ENCODE measurements at places on chromosomes 4 and X.

DNA sequence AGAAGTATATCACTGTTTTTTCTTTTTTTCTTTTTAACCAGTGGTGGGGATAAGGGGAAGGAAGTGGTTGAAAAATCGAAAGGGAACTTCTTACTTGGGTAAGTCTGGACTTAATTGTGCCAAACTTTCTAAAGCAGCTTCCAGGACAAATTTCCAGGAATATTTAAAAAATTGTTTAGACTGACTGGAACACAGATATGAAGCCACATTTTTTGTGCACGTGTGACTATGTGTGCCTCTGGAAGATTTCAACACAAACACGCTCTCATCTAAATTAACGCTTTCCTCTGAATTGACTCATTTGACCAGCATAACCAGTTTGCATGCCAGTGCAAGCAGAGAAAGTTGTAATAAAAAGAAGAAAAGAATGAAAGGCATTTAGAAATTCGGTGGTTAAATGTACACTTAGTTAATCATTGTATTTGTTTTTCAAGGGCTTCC is 18.8 kb upstream of the YTHDC1 start:
- DNase-seq = no peak

DNA sequence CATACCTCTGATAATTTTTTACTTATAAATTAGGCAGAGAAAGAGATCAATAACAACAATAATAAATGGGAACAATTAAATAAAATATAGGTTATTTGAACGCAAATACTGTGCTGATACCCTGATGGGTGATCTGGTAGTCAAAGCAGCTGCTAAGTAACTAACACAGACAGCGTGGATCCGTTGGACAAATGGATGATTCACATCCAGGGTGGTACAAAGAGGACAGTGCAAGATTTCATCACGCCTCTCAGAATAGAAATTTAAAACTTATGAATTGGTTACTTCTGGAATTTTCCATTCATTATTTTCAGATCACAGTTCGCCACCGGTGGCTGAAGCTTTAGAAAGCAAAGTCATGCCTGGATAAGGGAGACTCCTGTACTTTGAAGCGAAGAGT is 1066.0 kb upstream of the ADGRL3 start:
- DNase-seq = no peak

DNA sequence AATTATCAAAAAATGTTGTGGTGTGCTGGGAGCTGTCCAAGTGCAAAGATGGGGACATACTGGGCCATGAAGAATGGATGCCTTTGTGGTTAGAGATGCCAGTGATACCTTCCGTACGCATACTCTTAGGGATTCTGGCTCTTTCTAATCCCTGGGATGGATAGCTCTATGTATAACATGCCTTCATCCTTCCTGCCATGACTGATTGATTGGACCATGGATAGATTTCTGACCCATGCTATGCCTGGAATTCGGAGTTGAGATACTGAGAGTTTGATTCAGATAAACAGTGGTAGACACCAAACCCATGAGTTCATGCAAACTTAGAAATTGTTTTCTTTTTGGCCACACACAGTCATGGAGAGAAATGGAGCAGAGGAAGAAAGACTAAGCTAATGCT is 147.2 kb upstream of the WDFY3 start:
- no peak for DNase-seq

GRCh38 chr4:1667273-1667672 is 16.8 kb downstream of the FAM53A start:
- DNase-seq = no peak

DNA sequence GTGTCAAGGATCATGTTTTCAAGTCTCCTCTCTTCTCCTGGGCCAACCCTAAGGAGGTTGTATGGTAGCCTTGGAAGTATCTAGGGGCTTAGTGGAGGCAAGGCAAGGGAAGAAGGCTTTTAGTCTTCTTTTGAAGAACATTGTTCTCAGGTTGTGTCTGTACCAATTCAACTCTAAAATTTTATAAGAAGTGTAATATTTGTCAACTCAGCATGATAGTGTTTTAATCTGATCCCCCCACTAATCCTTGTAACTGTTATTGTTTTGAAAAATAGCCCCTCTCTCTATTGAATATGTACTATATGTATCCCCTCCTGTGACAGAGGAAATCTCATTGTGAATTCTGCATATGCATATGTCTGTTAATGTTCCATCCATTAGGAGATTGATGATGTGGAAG is 345.4 kb downstream of the CFAP299 start:
- no peak for DNase-seq

- DNase-seq = no peak
Measured at GRCh38 chrX:49186125-49187027, at the start of gene PRICKLE3. TSS of gene PRICKLE3 (minus strand) at chrX:49186373. CDS start at chrX:49186297, 76 bp downstream.

DNA sequence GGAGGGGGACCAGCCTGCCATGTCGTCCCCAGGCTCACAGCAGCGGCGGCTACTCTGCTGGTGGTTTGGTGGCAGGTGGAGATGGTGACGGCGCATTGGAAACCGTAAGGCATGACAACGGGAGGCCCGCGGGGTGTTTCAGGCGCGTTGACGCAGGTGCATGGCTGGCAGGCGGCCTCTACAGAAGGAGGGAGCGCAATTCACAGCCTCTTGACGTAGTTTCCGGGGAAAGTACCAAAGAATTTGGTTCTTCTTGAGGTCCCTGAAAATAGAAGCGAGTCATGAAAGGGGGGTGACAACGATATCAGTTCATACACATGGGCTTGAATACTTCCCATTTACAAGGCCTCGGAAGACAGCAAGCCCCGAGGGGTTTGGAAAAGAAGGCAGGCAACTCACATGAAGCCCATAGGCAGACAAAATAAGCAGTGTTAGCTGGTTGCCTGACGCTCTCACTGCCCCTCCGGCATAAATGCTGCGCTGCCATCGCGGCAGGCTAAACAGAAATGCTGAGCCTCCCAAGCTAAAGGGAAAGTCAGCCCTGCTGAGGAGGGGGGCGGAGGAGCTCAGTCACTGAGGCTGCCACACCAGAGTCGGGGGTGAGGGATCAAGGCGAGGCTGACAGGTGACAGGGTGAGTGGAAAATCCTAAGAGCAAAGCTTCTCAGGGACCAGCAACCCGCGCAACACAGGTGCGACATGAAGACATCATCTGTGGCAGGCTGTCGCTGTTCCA is 52.3 kb upstream of the PDLIM3 start:
- DNase-seq = no peak

DNA sequence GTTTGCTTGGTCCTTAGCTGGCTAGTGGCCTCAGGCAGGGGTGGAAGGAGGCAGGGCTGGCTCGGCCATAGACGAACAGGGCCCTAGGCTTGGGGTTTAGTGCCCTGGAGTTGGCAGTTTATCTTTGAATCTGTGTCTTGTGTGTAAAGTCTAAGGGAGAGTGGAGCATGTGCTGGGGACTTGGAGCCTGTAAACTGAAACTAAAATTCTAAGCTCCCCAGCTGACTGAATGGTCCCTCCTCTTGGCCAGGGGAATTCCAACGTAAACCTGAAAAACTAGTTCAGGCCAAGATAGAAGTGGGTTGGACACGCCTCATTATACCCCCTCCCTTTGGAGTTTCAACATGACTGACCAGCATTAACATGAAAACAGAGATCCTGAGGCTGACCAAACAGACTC is 46.1 kb upstream of the GPR78 start:
- DNase-seq = peak; percentile 26

DNA sequence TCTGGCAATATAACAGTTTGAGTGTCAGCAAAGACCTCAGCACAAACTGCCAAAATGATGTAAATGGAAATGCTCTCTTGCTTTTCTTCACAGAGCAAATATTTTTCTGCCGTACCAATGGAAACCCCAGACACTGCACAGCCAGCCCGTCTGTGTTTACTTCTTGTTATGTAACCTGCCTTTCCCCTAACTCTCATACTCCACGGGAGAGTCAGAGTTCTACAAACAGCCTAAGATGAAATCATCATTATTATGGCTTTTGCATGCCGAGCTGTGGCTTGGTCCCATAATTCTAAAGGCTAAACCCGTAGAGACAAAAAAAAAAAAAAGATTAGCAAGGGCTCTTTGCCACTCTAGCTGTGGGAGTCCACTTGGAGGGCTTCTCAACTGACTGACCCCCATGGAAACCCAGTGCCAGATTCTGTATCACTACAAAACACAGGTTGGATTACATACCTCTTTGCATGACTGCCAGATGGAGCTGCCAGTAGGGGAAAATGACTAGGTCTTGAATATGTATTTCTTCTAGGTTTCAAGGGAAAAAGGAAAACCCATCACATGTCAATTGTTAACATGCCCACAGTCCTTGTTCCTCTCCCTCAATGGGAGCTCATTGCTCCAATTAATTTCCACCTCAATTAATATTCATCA is 197.2 kb upstream of the CNKSR2 start:
- DNase-seq = no peak

- DNase-seq = no peak
Measured at GRCh38 chrX:12711435-12712040, 79.7 kb upstream of the PRPS2 start.

GRCh38 chr4:126396703-126397102 is 1081.9 kb downstream of the FAT4 start:
- no peak for DNase-seq

DNA sequence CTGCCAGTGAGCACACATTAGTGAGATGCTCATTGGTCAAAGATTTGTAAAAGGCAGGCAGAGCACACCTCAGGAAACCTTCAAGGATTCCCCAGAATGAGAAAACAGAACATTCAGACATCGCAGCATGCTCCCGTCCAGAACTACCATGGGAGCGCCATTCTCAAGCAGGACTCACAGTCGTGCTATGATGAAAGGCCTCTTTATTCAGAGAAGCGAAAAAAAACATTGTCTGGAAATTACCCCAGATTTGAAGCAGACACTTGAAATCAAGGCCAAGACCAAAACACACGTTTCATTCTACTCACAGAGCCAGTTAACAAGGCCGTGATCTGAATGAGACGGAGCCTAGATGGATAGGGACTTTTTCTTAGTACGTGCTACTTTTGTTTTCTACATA is 961.8 kb upstream of the TENM3 start:
- peak; percentile 3 for DNase-seq

DNA sequence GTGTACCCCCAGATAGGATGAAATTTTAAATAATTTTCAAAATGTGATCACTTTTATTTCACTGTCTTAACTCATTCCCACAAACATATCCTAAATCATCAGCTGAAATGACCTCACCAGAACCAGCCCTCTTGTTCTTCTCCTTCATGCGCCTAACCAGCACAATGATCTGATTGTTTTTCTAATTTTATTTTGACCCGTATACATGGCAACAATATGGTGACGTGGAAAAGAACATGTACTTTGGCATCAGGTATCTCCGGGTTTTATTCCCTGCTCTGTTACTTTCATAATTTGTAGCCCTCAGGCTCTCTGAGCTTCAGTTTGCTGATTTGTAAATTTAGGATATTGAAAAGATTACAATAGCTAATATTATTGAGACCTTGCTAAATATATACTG is 562.4 kb upstream of the ZFP42 start:
- no peak for DNase-seq

- DNase-seq = no peak
Measured at GRCh38 chr4:126604268-126604867, 1028.4 kb upstream of the INTU start.

- no peak for DNase-seq
Measured at GRCh38 chr4:172688534-172688933, 480.1 kb upstream of the GALNT7 start.

GRCh38 chr4:32022071-32022470 is 1301.9 kb downstream of the PCDH7 start:
- DNase-seq = no peak

GRCh38 chr4:80070880-80071603 is 2.0 kb downstream of the ANTXR2 start:
- peak; percentile 23 for DNase-seq

DNA sequence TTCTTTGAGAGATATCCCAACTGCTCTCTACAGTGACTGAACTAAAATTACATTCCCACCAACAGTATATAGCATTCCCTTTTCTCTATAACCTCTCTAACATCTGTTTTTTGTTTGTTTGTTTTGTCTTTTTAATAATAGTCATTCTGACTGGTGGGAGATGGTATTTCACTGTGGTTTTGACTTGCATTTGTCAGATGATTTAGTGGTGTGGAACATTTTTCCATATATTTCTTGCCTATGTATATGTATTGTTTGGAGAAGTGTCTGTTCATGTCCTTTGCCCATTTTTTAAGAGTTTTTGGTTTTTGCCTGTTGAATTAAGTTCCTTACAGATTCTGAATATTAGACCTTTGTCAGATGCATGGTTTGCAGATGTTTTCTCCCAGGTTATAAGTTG is 9.0 kb downstream of the USO1 start:
- DNase-seq = peak; percentile 46

DNA sequence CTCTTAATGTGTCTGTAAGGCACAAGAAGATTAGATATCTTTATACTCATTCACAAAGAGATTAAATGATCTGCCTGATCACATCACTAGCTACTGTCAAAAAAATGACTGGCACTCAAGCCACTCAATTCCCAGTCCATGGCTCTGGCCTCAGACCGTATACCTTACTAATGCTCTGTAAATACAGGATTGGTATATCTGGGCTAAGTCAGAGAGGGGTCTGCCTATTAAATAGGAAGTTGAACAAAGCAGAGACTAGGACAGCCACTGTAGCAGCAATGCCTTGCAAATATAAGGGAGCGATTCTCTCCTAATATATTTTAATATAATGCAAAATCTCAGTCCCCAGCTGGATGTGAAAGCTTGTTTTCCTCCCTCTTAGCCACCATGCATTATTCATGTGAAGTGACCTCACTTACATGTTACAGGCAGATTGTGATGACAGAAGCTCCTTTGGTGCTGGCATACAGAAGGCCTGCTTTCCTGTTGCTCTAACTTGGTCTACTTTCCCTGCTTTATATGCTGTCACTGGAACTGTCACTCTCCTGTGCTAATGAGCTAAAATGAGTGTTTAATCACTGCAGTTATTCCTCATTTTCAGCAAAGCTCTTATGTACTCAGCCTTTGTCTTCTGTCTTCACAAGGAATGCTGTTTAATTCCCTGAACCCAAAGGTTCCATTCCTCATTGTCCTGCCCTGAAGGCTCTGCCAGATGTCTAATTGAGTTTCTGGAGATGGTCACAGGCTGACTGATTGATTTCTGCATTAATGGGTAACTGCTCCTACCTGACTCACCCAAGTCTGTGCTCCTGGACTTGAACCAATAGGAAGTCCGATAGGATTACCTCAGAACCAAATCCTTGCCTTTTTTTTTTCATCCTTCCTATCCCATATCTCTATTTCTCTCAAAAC is 578.2 kb downstream of the KLHL13 start:
- DNase-seq = no peak

DNA sequence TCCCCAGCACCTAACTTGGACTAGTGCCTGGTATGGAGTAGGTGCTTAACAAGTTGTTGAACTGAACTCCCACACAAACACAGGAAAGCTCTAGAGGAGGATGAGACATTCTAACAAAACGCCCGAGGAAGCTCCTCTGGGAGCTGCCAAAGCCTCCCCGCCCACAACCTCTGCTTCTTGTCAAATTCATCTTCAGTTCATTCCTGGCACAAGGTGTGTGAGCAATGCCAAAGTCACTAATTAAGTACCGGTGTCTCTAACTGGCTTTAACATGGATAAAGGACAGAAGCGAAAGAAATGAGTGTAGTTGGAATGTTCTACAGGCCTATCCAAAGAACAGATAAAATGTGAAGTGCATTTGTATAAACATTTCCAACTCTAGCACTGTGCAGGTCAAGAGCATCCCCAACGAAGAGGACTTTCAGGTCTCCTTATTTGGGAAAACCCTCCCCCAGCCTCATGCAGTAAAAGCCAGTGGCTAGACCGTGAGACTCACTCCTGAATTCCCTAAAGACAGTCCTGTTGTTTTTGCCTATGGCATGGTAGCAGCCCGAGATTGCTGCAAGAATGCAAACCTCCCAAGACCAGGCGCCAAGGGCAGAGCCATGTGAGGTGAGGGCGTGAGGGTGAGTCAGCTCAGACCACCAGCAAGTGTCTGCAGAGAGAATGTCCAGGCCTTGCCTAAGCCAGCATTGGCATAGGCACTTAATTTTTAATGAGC is 72.2 kb upstream of the KLF3 start:
- DNase-seq = peak; percentile 46

- DNase-seq = peak; percentile 93
Measured at GRCh38 chr4:3302173-3302785, 9.5 kb downstream of the RGS12 start.

Measured in osteoblast (primary cell).